ENCODE measurements at places on chromosomes 5 and 9.

- no peak for DNase-seq
Observed at GRCh38 chr9:9170439-9171134, 1371.0 kb upstream of the DMAC1 start.

DNA sequence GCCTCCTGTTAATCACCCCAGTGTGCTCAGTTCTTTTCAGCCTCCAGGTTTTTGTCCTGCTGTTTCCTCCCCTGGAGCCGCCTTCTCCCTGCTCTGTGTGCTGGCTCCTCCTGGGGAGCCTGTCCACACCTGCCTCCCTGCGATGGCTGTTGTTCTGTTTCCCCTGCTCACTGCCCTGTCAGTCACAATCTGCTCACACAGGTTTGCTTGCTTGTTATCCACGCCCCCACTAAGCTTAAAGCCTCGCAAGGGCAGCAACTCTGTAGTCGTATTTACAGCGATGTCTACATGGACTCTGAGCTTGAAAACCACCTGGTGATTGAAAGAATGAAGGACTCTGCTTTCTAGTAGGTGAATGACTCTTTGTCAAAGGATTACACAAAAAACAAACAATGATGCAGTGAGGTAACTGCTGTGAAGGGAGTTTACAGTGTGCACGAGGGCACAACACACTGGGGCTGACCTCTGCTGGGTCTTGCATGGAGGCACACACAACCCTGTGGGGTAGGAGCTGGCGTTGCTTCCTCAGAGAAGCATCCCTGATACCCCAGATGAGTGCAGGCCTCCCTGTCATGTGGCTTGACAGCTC is 39.6 kb upstream of the TEX48 start:
- DNase-seq, result no peak

- DNase-seq, result no peak
Observed at GRCh38 chr5:53934151-53934820, 373.8 kb downstream of the NDUFS4 start.

- DNase-seq, result no peak
Observed at GRCh38 chr5:26388976-26389375, 649.4 kb downstream of the CDH9 start.

- no peak for DNase-seq
Observed at GRCh38 chr5:67996596-67996995, 219.0 kb upstream of the PIK3R1 start.

GRCh38 chr5:169162407-169162806 is 138.5 kb downstream of the SLIT3 start:
- DNase-seq, result no peak

DNA sequence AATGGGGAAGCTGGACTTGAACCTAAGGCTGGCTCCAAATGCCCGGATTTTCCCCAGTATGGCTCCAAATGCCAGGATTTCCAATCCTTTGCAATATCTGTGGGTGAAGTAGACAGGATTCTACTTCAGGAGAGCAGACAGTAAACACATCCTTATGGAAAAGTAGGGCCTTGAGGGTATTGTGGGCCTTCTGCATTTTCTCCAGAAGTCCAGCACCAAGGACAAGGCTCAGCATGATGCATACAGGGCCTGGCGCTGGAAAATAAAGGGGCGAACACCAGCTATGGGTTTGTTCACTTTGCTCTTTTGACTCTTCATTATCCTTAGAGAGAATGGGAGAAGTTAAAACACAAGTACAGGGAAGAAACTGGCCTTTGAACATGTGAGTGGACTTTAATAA is 347.5 kb downstream of the SEMA5A start:
- DNase-seq, result no peak

Data from H1 (cell line).